ENCODE measurements at places on chromosomes 2 and 18.

GRCh38 chr18:12336887-12337286 lies 28.8 kb downstream of the TUBB6 start:
- DNase-seq = peak; percentile 63

GRCh38 chr2:15200581-15200980 lies 360.6 kb downstream of the NBAS start:
- DNase-seq = no peak

- no peak for DNase-seq
These were observed 86.6 kb downstream of the ASB1 start for GRCh38 chr2:238513346-238513745.

DNA sequence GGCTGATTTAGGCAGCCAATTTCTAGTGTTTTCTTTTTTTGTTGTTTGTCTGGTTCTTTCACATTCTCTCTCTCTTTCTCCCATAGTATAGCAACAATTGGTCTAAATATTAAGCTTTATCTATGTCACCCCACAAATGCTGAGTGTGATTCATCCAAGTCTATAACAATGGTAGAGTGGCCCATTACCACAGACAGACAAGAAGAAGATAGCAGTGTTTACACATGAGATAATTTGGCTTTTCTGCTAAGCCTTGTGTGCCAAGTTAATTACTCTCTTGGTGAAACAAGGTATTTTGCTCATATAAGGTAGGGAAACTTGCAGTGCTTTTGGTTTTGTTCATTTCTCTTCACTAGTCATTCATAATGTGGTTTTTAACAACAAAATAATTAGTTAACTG lies 166.5 kb downstream of the SLC8A1 start:
- no peak for DNase-seq

DNA sequence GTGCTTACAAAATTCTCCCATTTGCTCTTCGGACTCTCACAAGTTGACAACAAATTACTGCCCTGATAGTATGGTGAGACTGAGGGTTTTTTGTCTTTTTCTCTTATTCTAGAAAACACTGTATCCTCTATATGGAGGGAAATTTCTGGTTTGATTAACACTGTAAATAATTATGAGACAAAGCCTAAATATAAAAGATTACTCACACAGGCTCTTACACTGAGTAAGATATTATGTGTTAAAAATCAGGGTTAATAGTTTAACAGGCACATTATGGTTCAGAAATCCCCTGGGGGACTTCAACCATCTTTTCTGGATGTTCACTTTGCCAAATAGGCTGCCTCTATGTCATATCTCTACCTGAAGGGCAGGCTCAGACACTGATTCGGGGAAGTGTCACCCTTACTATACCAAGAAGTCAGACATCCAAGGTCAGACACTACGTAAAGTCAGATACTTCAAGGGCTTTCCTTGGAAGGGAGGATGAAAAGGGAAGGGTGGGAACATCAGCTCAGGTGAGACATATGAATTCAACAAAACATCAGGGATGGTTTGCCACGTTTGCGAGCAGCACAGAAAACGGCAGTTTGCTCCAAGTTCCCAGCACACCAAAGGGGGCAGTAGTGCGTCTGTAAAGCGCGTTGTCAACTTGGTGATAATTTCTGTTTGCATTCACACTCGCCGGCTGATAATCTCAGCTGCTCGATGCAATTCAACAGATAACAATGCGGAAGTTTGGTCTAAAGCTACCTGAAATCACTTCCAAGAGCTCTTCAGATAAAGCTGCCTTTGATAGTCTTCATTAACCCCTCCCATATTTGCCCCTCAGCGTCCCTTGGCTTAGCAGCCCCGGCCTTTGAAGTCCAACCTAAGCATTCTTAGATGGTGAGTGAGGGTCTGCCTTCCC lies 972 bp upstream of the RASGRP3 start:
- peak; percentile 74 for DNase-seq

DNA sequence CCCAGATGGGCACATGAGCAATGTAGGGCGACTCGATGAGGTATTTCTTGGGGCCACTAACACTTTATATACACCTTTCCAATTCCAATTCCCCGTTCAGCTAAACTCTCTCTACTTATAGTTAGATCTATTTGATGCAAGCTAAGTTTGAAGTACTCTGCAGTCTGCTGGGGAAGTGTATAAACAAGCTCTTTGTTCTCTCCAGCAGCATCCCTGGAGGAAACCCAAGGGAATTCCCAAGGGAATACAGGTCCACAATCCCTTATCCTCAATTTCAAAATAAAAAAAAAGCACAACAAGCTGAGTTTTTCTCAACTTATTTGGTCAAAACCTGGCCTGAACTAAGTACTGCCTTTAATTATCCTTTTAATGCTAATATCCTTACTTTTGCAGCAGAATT lies 433.3 kb downstream of the NBAS start:
- no peak for DNase-seq

- DNase-seq = no peak
These were observed 24.9 kb upstream of the TTR start for GRCh38 chr18:31566576-31567306.

GRCh38 chr18:48926420-48926857 lies 24.3 kb downstream of the SMAD7 start:
- DNase-seq = peak; percentile 25

DNA sequence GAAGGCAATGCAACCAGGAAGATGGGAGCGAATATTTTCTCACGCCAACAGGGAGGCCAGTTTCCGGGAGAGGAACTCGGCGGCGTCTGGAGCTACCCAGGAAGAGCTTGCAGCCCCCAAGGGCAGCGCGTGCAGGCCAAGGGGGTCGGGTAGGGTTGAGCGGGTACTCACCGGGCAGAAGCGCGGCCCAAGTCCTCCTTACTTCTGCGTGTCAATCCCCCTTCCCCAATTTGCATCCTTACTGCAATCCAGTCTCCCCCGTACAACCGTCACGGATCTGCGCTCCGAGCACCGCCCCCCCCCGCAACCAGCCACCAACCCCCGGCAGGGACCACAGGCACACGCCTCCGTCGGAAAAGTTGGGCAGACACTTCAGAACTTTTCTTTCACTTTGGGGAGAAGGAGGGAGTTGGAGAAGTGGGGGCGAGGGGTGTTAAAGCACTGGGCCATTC lies 1.3 kb downstream of the ATP8B1 start:
- DNase-seq = peak; percentile 38

- DNase-seq = no peak
These were observed 28.9 kb downstream of the MRO start for GRCh38 chr18:50790948-50791347.

DNA sequence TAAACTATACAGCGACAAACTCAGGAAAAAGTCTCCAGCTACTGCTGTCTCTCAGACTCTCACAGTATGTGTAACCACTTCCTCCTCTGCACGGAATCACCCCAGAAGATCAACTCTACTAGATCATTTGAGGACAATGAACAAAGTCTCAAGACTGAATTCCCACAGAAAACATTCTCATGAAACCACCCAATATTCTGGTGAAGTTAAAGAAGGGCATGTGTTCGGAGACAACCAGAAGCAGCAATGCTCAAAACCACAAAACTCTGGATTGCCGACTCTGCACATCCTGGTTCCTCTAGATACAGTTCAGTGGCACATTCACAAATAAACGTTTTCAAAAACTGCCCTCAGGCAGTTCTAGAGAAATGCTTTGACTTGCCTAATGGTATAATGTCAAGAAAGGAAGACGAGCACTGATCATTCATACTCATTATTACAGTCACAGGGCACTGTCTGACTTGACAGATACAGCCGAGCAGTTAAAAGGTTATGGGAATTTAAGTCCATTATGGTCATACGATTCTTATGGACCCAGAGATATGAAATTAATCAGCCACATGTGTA lies 91.9 kb upstream of the STK17B start:
- no peak for DNase-seq

DNA sequence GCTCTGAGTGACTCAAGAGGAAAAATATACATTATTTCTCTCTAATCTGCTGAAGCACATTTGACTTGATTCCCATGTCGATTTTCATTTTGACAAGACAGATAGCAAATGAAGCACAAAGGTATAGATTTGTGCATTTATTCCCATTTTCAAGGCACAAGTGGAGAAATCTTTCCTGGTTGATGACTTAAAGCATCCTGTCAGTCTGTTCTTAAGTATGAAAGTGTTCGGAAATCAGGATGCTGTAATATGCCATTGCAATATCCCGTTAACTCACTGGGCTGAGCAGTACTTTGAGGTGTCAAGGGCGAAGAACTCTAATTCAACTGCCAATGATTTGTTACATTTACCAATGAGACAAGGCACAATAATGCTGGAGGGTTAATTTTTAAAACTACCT lies 185.2 kb upstream of the LRP1B start:
- no peak for DNase-seq

- peak; percentile 84 for DNase-seq
These were observed 28.8 kb downstream of the FHL2 start for GRCh38 chr2:105369777-105370690.

DNA sequence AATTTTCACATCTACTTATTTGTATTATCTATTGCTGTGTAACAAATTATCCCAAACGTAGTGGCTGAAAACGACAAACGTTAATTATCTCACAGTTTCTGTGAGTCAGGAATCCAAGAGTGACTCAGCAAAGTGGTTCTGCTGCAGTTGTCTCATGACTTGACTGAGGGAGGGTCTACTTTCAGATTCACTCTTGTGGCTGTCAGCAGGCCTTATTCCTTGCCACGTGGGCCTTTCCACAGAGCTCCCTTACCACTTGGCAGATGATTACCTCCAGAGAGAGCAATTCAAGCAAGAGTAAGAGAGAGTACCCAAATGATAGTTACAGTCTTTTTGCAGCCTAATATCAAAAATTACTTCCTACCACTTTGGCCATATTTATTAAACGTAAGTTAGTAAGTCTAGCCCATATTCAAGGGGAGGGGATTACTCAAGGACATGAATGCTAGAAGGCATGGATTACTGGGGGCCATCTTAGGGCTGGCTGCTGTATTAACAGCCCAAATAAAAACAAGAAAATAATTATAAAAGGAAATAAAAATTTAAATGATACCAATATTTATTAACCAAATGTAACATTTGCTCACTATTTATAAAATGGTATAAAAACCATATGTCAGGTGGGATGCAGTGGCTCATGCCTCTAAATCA lies 48.7 kb upstream of the NBEAL1 start:
- no peak for DNase-seq

GRCh38 chr18:2424420-2424819 lies 146.9 kb downstream of the METTL4 start:
- DNase-seq = no peak

DNA sequence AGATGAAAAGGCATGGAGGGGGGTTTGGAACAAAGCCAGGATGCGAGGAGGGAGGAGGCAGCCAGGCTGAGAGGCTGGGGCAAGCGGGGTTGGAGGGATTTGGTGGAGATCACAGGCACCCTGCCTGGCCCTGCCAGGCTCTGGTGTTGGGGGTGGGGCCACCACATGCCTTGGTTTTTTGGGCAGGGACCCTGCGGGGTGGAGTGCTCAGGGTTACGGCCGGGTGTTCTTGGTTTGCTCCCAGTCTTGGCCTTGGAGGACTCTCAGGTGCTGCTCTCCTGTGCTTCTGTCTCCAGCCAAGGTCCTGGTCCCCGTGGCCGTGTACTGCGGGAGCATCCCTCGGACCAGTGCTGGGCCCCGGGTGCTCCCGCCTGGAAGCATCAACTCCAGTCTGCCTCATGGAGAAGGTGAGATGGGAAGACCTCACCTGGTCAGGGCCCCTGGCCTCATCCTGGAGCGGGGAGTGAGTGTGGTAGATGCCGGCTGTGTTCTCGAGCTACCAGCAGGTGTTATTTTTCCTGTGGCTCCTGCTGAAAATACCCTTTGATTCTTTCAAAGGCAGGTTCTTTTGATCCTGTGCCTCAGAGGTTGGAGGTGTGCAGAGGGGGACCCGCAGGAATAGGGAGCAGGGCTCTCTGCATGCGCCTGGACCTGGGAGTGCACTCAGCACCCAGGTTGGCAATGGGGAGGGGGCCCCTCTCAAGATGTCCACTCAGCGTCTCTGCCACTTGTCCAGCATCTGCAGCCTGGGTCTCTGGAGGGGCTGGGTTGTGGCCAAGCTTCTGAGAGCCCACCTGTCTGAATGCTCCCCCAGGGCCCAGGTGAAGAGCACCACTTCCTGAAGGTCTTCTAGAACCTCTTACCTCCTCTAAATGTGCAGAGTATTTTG lies 17.0 kb downstream of the TOGARAM2 start:
- no peak for DNase-seq

GRCh38 chr2:161033059-161033660 lies 127.1 kb upstream of the TANK start:
- DNase-seq = no peak

DNA sequence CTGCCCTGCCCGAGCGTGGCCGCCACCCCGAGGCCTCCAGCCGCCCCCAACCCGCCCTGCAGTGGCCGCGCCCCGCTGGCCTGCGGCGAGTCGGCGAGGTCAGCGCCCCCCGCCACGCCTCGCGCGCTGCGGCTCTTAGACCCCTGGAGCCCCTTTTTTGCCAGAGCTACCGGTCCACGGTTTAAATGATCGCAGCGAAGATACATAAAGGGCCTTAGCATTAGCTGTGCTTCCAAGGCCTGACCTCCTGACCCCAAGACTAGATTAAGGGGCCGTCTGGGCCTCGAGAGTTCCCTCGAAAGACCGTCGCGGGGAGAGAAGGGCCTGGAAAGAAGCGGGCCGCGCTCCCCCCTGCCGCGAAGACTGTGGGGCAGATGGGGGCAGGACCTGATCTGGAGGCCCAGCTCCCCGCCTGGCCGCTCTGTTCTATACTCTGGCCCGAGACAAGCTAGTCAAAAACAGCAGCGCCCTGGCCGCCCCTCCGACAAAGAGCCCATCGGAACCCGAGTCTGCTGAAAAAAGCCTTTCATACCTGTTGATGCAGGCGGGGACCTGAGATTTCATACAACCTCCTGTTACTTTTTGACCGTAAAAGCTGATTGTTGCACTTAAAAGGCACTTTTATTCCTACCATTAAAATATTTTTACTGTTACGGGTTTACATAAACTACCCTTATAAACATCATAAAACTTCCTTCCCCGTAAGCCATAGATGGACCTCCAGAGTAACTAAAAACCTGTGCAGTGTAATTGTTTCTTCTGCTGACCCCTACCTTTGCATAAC lies 68.7 kb upstream of the PSMD14 start:
- no peak for DNase-seq

- DNase-seq = no peak
These were observed 90.2 kb downstream of the EHD3 start for GRCh38 chr2:31324016-31324633.

DNA sequence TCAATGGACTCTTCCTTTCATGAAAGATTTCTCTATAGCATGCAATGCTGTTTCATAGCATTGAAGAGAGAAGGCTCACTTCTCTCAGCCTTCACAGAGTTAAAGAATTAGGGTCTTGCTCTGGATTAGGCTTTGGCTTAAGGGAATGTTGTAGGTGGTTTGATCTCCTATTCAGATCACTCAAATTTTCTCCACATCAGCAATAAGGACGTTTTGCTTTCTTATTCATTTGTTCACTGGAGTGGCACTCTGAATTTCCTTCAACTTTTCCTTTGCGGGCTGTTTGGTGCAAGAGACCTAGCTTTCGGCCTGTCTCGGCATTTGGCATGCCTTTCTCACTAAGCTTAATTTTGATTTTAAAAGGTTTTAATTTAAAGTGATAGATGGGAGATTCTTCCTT lies 131.6 kb downstream of the RBMS1 start:
- DNase-seq = no peak
